ENCODE measurements at places on chromosomes 1 and 21.

- no peak for DNase-seq
Observed at GRCh38 chr1:21149430-21149854, 27.3 kb downstream of the EIF4G3 start.

- DNase-seq, result no peak
Observed at GRCh38 chr21:45893740-45894449, 87.7 kb upstream of the COL6A1 start.

DNA sequence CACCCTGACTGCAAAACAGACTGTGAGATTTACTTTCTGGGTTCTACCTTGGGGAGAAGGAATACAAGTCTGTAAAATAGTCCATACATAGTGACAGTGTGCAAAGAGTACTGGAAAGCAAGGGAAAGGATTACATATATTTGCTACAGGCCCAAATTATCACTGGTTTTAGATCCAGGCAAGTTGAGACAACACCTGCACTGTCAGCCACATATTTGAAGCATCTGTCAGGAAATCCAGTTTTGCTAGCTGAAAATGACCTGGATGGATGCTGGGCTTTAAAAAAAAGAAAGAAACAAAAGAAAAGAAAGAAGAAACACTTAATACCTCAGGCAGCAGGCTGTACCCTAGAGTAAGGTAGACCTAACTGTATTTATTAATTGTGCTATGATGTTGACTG lies 23.9 kb upstream of the SPRR2G start:
- DNase-seq, result no peak

- no peak for DNase-seq
Observed at GRCh38 chr1:184152974-184153373, 101.4 kb downstream of the TSEN15 start.

DNA sequence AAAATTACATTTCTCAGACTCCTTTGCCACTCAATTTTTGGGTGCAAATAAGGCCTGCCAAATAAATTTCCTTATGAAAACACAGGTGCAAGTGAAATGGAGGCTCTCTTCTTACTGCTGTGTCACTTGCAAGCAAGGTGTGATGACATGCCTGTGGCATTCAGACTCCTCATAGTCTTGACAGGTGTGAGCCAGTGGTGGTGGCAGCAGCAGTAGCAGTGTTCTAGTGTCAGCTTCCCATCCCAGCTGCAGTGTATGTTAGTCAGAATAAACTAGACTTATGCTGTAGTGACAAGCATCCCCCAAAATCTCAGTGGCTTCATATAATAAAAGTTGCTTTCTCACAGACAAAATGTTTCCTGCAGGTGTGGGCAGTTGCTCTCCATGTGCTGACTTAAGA lies 3.8 kb upstream of the EEIG2 start:
- DNase-seq, result no peak

- DNase-seq, result no peak
Observed at GRCh38 chr21:39429445-39429844, 16.1 kb downstream of the LCA5L start.

DNA sequence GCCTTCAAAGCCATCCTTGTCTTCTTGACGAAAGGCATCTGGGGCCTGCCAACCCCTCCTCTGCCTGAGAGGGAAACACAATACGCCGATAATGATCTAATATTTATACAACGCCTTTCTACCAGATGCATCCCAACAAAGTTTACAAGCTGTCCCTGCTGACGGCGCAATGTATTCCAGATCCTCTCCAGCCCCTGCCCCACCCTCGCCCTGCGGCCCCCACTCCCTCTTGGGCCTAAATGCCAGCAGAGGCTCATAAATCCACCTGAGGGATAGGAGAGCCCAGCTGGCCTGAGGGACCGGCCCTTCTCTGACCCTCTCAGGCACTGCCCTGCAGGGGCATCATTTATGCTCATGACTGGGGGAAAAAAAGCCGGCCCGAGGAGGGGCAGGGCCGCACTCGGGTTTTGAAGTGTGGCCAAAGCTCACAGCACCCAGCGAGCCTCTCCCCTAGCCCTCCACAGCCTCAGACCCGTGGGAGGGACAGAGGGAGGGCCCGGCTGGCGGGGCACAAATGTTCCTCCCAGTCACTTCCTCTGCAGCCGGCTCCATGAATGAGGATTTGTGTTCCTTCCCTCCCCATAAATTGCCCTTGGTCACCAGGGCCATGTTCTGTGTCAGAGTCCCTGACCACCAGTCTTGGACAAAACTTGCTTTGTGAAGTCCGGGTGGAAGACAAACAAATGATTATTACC lies 140.3 kb downstream of the FOXD2 start:
- no peak for DNase-seq

- no peak for DNase-seq
Observed at GRCh38 chr1:212218911-212219310, 66.3 kb upstream of the PPP2R5A start.

- no peak for DNase-seq
Observed at GRCh38 chr1:66489151-66489550, 44.8 kb upstream of the SGIP1 start.

DNA sequence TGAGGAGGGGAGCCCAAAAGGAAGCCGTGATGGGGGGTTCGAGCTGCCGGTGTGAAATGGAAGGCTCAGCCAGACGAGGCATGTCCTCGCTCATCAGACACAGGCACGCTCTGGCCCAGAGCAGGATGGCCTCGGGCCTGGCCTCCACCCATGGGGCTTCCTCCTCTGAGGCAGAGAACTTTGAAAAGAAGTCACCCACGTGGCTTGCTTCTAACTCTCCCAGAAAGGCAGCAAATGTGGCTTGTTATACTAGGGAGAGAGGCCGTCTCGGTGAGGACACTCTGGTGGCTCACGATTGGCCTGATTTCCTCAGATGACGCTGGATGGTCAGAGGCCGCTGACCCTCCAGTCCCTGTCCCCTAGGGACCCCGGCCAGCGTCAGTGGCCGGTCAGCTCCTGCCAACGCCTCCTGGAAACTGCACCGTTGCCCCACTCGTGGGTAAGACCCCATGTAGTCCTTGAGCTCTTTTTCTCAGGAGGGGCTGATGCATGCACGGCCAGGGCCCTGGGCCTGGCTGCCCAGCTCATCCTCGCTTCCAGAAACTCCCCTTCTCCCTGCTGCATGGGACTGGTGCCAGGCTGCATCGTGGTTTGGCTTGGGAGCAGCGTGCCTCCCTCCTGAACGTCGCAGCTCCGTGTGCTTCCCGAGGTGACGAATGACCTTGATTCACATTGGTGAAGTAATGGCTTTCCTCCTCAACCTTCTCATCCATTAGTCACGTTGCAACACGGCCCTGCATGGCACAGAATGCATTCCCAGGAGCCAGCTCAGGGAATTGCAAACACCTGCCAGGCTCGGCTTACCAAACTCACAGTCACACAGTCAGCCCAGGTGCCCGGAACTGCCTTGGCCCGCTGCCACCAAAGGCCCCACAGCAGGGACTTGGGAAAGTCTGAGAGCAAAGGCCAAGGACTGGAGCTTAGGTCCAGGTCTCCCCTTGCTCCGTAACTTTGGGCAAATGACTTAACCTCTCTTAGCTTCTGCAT lies 58.8 kb downstream of the TOMM20 start:
- DNase-seq, result no peak

GRCh38 chr1:56032096-56032676 lies 547.2 kb downstream of the PLPP3 start:
- DNase-seq, result no peak

DNA sequence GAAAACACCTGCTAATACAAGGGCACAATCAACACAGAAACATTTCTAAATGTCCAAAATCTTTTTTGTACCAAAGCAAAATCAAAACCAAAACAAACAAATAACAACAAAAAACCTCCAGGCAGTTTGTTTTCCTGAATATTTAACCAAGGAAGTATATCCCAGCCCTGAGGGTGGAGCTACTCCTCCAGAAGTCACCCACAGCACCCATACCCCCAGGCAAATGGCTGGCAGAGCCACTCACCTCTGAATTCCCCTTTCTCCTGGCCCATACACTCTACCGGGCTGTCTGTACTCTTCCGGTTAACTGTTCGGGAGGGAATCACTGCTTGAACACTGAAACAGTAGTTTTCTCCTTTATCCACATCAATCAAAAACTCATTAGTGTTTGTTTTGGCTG lies 9.5 kb downstream of the F3 start:
- DNase-seq, result no peak

DNA sequence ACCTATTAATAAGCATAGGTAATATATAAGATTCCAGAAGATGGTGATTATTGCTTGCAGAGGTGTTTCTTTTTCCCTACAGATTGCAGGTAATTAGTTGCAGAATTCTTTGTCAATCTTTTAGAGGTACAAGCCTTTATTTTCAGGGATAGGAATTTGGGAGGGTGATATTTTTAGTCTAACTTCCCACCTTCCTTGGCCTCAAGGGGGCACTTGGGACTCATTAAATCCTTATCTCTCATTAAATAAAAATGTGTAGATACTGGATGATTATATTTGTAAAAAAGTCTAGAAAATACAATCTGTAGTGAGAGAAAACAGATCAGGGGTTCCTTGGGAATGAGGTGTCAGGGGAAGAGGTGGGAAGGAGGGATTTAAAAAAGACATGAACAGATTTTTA lies 179.2 kb downstream of the PATJ start:
- DNase-seq, result no peak

GRCh38 chr1:118773656-118774055 lies 214.5 kb downstream of the TBX15 start:
- no peak for DNase-seq

- DNase-seq, result no peak
Observed at GRCh38 chr1:20343149-20343937, 52.7 kb downstream of the VWA5B1 start.

DNA sequence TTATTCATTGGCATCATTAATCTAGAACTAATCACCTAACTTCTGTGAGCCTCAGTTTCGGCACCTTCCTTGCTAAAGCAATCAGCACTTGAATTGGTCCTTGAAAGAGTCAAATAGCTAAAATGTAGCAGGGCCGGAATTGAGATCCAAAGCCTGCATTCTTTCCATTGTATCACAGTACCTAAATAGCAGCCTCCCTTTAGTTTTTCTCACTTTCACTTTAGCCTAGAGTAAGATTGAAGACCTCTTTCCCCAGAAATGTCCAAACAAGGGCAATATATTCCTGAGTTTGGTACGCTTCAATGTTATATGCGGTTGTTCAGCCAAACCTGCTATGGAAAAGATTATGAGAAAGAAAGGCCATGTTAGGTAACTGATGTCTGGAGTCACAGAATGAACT lies 121.9 kb upstream of the BMP8A start:
- no peak for DNase-seq

GRCh38 chr21:29892379-29892778 lies 47.4 kb downstream of the GRIK1 start:
- DNase-seq, result no peak

GRCh38 chr1:218348628-218349071 lies 3.5 kb downstream of the TGFB2 start:
- no peak for DNase-seq

DNA sequence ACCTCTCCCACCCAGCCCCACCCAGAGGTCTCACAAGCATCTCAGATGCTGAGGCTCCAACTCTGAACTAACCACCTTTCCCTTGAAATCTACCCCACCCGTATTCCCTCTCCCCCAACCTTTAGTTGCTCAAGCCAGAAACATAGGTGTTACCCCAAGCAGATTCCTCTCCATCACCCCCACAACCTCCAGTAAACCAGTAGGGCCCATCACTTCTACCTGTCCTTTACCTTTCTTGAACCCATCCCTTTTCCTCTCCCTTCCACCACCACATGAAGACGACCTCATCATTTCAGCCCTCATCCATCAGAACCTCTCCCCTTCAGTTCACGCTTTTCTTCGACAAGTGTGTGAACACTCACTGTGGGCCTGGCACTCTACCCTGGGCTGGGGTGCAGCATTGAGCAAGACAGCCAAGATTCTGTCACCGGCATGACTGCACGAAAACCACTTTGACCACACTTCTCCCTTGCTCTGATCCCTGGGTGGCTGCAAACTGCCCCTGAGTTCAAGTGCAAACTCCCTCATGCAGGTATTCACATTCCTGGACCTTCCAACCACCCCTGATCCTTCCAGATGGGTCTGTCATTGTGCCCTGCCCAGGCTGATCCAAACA lies 65.5 kb upstream of the LAPTM5 start:
- no peak for DNase-seq

DNA sequence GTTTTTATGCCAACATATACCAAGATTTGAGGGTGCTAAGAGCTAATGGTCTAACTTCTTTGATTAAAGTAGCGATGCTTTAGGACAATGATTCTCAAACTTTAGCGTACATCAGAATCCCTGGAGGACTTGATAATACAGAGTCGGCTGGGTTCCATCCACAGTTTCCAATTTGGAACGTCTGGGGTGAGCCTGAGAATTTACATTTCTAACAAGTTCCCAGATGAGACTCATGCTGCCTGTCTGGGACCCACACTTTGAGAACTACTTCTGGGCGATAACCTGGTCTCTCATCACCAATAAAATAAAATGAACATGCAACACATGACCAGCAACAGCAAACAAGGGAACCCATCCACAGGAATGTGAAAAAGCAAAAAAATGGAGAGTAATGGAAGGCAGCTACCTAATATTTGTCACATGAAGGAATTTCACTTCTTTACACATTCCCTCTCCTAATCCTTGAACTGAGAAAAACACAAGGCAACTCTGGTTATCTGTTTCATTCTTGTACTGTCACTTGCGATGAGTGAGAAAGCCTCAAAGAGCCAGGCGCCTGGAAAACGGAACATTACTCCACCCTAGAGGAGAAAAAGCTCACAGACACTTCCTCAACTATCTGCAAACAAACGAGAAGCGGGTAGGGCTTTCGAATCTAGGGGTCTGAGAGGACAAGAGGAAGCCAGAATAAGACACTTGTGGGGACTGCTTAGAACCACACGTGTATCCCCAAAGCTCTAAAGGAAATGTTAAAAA lies 14.0 kb downstream of the HSF2BP start:
- DNase-seq, result no peak

Measured in stimulated activated CD8-positive, alpha-beta memory T cell treated with anti-CD3 and anti-CD28 coated beads, Interleukin-4, amount 100 ng/mL, for 24 hours (primary cell).